ENCODE measurements at places on chromosomes 11 and 22.

- no peak for DNase-seq
These were observed 9.9 kb upstream of the OR8D2 start for GRCh38 chr11:124329787-124330478.

- no peak for DNase-seq
These were observed 102.7 kb upstream of the TRPC6 start for GRCh38 chr11:101686514-101686913.

GRCh38 chr11:95412074-95412473 is 181.1 kb upstream of the SESN3 start:
- DNase-seq, result no peak

GRCh38 chr11:134144744-134145143 is 75.9 kb downstream of the JAM3 start:
- DNase-seq, result no peak

DNA sequence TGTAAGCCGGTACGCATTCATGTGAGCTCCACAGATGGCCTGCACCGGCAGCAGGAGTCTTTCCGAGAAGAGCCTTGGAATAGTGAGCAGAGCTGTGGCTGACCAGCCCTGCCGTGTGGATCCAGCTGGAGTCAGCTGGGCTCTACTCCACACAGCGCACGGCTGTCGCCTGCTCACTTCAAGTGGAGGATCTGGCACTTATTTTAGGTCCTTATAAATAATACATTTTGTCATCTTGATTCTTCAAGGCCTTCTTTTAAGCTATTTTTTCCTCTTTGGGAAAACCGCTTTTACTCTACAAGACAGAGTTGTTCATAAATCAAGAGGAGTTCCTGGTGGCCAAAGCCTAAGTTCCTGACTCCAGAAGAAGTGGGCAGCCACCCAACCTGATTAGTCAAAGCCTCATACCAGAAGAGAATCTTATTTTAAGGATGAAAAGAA is 93.8 kb downstream of the KCNC1 start:
- no peak for DNase-seq

DNA sequence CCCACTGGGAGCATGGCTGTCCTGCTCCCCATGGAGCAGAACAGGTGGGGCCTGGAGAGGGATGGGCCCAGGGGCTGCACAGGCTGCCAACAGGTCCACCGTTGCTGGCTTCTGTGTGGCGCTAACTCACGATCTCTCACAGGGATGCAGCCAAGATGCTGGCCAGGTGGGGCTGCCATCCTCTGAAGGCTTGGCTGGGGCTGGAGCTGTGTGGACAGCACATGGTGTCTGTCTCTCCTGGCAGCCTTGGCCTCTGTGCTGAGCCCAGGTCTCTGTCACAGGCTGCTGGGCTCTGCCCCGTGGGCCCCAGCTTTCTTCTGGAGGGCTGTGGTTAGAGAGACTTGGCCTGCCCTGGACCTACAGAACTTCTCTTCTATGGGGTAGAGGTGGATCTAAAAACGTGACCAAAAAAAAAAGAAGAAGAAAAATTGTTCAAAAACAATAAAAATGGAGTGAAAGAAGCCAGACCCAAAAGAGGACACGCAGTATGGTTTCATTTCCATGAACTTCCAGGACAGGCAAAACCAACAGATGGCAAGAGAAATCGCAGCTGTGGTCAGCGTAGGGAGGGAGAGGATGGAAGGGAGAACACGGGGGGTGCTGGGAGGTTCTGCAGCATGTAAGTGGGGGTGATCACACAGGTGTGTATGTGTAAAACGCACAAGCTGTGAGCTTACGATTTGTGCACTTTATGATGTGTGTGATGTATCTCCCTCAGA is 12.2 kb downstream of the PARVG start:
- no peak for DNase-seq

- no peak for DNase-seq
These were observed 16.5 kb downstream of the KCTD21 start for GRCh38 chr11:78171951-78172350.

- no peak for DNase-seq
These were observed 344.7 kb downstream of the MN1 start for GRCh38 chr22:27456696-27457503.

- DNase-seq, result no peak
These were observed 104.3 kb upstream of the SYT13 start for GRCh38 chr11:45390407-45390806.

DNA sequence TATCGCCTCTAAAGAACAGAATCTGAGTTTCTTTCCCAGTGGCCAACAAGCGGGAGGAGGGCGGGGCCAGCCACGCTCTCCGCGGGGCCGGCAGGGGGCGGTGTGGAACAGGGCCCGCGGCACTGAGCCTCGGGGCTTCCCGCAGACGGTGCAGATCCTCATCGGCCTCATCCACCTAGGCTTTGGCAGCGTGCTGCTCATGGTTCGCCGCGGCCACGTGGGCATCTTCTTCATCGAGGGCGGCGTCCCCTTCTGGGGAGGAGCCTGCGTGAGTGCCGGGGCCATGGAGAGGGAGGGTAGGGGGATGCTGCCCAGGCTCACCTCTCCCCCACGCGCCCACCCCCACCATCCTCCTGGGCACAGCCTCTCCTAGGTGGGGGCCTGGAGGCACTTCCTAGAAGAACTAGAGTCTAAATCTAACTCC is 10.7 kb downstream of the MS4A15 start:
- DNase-seq, result no peak

GRCh38 chr11:131025020-131025419 is 108.7 kb upstream of the SNX19 start:
- no peak for DNase-seq

GRCh38 chr11:69520186-69520916 is 38.9 kb downstream of the LINC01488 start:
- DNase-seq, result no peak

- DNase-seq, result no peak
These were observed 1.8 kb upstream of the TMEM86A start for GRCh38 chr11:18696638-18697225.

DNA sequence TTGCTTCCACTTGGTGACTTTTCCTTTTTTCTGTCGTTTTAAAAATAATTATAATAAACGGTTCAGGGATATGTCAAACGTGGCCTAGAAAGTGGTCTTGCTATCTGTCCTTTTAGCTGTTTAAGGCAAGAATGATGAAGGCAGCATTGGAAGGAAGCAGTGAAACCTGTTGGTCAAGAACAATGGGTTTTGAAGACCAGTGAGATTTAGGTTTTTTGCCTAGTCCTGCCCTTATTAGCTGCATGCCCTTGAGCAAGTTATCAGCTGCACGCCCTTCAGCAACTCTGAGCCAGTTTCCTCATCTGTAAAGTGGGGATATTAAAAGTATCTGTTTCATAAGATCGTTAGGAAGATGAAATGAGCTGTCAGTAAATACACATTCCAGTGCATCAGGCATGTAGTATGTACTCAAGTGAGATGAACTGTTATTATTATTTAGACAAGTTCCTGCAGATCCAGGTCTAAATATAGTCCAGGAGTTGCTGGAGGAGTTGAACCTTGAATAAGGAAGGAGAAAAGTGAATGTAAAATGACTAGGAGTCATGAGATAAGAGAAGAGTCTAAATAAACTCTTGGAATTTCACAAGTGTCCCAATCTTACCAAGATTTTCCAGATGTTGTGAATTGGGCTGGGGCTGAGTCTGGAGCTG is 90.8 kb upstream of the HSD17B12 start:
- DNase-seq, result no peak

GRCh38 chr11:103832762-103833161 is 203.7 kb upstream of the DDI1 start:
- no peak for DNase-seq

DNA sequence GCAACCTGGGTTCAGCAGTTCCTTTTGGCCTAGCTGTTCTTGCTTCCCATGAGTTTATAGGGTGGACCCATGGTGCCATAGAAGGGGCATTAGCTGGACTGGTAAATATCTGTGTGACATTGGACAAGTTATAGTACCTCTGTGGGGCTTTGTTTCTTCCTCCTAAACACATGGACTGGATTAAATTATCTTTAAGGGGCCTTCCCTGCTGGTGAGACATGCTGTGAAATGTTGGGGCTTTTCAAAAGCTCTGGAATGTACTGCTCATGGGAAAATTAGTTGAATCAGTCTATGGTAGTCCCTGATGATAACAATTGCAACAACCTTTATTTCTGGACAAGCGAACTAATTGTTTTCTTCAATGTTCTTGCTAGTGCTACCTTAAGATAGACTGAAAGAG is 276.2 kb downstream of the BLID start:
- DNase-seq, result no peak

- DNase-seq, result no peak
These were observed 46.2 kb upstream of the TSKU start for GRCh38 chr11:76736773-76737495.

DNA sequence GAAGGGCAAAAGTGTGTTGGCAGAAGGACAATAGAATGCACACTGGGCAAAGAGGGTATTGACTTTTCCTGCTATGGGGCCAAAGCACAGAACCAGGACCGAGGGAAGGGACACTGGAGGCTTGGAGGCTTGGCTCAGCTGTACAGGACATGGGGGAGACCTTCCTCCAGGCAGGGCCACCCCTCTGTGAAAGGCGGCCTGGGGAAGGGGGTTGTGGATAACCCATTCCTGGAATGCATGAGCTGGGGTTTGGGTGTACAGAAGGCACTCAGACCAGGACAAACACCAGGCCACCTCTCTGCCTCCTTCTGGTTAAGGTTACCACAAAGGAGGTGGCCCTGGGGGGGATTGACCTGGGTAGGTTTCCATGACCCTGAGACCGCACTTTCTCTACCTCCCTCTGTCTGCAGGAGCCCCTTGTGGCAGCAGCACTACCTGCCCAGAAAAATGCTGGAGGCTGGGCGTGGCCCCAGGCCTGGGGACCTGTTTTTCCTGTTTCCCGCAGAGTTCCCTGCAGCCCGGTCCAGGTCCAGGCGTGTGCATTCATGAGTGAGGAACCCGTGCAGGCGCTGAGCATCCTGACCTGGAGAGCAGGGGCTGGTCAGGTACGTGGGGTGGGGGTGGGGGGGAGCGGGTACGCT is 9.6 kb downstream of the P2RY2 start:
- DNase-seq, result no peak

DNA sequence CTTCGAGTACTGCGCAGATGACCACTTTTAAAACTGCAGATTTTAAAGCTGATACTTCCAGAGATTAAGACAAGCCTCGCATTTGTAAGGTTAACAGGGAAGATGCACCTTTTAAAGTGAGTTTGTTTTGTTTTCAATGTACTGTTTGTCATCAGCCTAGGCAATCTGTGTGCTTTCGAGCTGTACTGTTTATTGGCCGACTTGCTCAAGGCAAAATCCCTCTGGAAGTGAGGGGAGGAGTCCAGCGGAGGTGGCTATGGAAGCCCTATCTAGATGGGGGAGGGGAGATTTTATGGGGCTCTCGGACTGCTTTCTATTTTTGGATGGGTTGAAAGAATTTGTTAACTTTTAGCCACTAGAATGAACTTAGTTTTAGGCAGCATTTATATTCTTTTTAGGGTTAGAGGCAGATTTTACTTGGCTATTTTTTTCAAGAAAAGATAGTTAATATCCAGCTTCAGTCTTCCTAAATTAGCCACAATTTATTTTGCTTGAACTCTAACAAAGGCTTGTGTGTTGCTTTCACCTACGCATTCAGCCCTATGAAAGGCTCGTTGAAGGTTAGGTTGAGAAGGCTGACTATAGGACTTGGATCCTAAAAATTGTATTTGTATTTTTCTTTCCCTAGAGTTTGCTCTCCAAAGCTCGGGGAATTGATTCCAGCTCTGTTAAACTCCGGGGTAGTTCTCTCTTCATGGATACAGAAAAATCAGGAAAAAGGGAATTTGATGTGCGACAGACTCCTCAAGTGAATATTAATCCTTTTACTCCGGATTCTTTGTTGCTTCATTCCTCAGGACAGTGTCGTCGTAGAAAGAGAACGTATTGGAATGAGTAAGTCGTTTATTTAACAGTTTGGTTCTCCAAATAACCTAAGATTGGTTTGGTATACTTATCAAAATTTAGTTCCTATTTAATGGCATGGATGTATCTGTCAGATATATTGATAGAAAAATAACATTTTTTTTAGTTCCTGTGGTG is 2.1 kb downstream of the WEE1 start:
- DNase-seq, result no peak

GRCh38 chr11:123011510-123011909 is 29.9 kb upstream of the BSX start:
- no peak for DNase-seq

DNA sequence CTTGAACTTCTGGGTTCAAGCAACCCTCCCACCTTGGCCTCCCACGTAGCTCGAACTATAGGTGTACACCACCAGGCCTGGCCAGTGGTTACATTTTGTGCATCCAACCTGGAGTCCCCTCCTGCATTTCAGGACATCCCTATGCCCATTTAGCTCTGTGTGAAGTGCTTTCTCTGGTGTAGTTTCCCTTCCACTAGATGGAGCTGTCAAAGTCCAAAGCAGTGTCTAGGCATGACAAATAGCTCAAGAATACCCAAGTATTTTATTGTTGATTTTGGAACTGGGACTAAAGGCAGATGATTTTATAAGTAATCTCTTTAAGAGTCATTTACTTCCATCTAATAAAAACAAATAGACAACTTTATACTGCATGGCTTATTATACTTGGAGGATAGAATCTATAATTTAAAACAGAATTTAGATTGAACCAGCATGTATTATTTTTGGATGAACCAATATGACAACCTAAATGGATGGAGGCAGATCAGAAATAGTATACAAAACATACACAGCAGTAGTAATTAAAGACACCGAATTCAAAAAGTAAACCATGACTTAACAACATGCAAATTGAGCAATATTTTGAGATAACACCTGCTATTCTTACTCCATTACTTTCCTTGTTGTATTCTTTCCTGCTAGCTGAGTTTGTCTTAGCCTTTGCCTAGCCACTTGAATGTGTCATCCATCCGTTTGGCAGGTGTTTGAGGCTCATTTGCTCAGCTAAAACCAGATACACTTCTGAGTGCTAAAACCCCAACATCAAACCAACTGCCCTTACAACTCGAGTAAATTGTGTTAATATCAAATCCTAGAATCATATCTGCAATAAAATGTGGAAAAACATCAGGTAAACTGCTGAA is 37.7 kb downstream of the EIF4ENIF1 start:
- DNase-seq, result no peak

GRCh38 chr11:86490582-86490981 is 115.9 kb downstream of the CCDC81 start:
- DNase-seq, result no peak

DNA sequence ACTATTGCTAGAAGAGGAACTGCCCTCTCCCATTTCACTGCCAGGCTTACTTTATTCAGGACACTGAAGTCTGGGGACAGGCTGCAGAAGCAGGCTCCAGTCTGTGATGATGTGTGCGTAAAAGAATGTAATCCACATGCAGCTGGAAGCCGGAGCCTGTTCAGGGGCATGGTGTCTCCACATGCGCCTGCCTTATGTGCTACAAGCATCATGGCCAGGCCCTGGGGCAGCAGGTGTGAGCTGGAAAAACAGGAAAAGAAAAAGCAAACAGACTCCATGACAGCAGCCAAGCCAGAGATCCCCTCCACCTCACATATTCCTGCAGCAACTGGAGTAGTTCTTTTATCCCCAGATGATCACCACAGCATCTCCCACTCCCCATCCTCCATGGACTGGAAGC is 33.4 kb downstream of the ARFGAP2 start:
- DNase-seq, result no peak

GRCh38 chr22:35308480-35309021 is 8.9 kb downstream of the TOM1 start:
- no peak for DNase-seq

- DNase-seq, result no peak
These were observed 67.0 kb downstream of the ETS1 start for GRCh38 chr11:128520206-128520887.
